ENCODE measurements at places on chromosomes 3 and 15.

DNA sequence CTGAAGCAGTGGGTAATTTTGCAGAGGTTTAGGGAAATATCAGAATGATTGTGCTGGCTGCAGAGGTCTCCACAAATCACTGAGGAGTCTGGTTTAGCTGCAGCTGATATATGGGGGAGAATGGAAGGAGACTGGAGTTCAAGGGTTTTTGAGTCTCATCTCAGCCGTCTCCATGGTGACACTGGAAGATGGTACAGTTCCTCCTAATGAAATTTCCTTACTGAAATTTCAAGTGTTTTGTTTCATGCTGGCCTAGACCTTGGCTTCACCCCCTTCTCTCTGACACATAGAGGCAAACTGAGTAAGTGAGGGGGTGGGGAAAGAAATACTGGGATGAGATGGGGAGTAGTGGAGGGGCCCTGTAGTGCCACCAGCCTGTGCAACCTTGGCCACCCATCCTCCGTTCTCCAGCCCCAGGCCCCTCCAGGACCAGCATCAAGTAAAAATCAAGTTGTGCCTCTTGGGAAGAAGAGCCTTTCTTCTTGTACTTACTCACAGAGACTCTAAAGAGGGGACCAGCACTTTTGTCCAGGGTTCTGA, 17.8 kb upstream of the MORF4L1 start:
- no peak for DNase-seq

DNA sequence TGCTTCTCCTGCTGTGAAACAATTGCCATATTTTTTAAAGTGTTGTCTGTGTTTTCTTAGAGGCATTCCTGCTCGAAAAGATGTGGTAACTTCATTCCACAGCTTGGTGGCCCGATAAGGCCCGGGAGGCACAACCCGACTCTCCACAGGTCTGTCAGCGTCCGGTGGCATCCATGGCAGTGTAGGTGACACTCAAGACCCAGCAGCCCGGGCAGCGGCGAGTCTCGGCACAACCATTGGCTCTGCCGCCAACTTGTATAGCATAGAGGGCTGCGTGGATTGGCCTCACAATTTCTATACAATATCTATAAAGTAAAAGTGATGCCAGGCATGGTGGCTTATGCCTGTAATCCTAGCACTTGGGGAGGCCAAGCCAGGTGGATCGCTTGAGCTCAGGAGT, 262.3 kb upstream of the CHRNA7 start:
- DNase-seq, result no peak

GRCh38 chr15:31446546-31446945, 119.9 kb downstream of the KLF13 start:
- no peak for DNase-seq

DNA sequence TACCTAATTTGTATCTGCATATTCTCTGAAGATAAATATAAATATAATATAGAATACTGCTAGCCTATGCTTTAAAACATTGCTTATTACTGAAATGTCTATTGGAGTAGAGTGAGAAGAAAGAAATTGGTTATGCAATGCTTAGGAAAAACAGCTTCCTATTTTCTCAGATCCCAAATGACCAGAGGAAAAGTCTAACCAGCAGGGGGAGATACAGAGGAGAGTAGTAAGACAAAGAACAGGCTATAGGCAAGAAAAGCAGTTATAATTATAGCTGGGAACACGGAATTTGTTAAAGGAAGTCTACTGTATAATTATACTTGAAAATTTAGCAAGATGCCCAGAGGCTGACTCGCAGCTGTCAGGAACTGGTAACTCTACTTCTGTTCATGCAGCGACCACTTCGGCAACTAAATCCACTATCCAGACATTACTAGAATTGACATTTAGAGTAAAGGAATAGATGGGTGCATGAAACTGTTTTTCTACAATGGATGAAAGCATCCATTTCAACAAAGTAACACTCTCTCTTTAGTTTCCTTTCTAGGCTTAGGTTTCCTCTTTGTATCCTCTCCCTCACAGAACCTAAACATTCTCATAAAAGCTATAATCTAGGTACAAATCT, 97.2 kb downstream of the TBC1D5 start:
- DNase-seq, result no peak

GRCh38 chr3:15896500-15896899, 98.7 kb upstream of the ANKRD28 start:
- no peak for DNase-seq

Data from activated naive CD4-positive, alpha-beta T cell treated with anti-CD3 and anti-CD28 coated beads, Interleukin-2, amount 50 U/mL, for 16 hours (primary cell).